ENCODE measurements at places on chromosomes 2 and 18.

DNA sequence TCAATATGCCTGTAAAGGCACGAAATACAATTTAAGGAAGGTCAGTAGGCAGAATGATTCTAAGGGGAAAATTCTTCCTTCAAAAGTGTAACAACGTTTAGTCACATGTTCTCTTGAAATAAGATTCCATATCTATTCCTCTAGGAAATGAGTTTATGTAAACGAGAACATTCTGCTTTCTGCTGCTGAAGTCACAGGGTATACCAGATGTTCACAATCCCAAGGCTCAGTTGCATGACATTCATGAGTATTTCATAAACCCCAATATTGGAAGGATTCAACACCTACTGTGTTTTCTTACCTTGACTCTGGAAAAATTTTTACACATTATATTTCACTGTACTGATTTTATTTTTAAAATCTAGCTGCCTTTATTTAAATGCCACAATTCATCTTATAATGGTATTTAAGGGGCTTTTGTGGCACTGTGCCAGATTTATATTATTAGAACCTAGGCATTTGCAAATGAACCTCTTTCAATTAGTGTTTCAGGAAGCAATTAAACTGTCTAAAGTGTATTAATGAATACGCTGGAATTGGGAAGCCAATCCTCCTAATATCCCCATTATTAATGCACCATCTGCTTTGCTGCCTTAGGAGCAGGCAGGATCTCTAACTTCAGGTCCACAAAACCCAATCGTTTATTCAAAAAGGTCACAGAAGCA, 542.6 kb upstream of the KLHL29 start:
- no peak for DNase-seq

GRCh38 chr2:209768557-209768956, 3.1 kb upstream of the UNC80 start:
- no peak for DNase-seq

DNA sequence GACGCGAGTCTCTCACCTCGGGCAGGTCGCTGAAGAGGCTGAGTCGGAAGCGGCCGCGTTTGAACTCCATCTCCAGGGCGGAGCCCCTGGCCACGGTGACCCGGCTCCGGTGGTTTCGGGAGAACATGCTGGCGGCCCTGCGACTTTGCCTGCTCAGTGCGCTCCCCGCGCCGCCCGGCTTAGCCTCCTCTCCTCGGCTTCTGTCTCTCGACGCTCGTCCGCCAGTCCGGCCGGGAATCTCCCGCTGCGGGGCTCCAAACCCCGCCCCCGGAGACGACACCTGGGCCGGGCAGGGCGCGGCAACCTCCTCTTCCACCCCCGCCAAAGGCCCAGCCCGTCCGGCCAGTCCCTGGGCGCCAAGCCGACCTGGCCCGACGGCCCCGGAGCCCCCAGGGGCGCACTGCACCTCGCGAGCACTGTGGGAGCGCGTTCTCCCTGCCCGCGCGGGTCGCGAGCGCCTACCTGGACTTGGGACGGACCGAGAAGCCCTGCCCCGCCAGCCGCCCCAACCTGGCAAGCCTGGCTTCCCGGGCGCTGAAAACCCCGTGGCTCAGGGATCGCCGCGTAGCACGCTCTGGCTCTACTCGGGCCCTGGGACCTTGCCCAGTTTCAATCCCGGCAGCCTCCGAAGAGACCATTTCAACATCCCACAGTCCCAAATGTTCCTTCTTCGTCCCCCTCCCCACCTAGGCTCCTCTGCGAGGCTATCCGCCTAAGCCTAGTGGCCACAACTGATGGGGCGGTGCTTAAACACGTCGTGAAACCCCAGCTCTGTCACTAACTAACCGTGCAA, at the start of gene RTKN:
Gene RTKN (minus strand): TSS at position 248 of the 793 bp plus-strand sequence. CDS start 121 bp downstream, at position 127.
- no peak for DNase-seq

- DNase-seq: no peak
Observed at GRCh38 chr2:9889812-9890261, 46.6 kb downstream of the TAF1B start.

- DNase-seq: no peak
Observed at GRCh38 chr2:191617575-191617974, 60.4 kb upstream of the NABP1 start.

DNA sequence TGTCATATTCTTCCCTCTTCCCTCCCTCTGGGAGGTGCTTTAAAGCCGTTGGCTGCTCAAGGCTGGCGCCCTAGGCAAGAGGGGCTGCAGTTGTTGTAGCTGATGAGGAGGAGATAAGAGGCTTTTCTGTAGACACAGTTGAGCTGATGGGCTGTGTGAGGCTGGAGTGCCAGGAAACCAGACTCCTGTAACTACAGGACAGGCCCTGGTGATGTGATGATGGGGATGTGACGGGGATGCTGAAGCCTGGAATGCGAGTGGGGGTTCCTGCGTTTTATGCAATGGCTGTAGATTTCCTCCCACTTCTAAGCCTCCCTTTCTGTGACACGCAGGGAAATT, 5.7 kb upstream of the EFR3B start:
- DNase-seq: no peak

- no peak for DNase-seq
Observed at GRCh38 chr2:128686497-128686859, 367.8 kb upstream of the HS6ST1 start.

- no peak for DNase-seq
Observed at GRCh38 chr2:239421851-239422250, 21.0 kb upstream of the HDAC4 start.

- no peak for DNase-seq
Observed at GRCh38 chr18:9986156-9986930, 72.5 kb downstream of the VAPA start.

- peak; percentile 11 for DNase-seq
Observed at GRCh38 chr18:9617006-9617542, 2.7 kb upstream of the PPP4R1 start.

- DNase-seq: no peak
Observed at GRCh38 chr2:230042195-230042594, 26.5 kb downstream of the SLC16A14 start.

- DNase-seq: no peak
Observed at GRCh38 chr18:57052173-57052572, 94.7 kb upstream of the BOD1L2 start.

DNA sequence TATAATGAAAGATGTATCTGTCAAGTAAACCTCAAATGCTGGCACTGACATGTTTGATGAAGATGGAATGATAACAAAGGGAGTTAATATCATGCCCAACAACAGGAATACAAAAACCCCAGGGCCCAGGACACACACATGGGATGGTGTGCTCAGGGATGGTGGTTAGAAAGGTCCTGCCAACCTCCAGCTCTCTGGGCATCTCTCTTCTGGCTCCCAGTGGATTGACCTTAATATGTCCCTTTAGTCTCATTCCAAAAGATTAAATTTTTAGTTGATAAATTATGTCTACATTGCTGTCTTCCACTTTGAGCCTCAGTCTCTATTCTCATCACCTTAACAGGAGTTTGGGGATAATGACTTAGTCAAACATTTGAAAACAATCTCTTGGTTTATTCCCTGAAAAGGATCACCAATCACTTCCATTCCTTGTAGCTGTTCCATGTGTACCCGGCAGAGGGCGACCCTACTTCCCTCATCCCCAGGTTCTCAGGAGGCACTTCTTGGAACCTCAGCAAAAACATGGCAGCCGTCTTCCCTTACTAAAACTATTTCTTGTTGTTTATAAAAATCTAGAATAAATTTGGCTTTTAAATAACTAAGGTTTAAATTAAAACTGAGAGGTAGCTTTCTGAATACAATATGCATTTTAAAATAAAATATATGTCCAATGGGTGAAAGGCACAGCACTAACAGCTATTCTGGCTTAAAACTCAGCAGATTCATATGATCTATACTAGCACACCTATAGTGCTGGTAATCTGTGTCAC, 29.6 kb downstream of the MCEE start:
- peak; percentile 69 for DNase-seq

DNA sequence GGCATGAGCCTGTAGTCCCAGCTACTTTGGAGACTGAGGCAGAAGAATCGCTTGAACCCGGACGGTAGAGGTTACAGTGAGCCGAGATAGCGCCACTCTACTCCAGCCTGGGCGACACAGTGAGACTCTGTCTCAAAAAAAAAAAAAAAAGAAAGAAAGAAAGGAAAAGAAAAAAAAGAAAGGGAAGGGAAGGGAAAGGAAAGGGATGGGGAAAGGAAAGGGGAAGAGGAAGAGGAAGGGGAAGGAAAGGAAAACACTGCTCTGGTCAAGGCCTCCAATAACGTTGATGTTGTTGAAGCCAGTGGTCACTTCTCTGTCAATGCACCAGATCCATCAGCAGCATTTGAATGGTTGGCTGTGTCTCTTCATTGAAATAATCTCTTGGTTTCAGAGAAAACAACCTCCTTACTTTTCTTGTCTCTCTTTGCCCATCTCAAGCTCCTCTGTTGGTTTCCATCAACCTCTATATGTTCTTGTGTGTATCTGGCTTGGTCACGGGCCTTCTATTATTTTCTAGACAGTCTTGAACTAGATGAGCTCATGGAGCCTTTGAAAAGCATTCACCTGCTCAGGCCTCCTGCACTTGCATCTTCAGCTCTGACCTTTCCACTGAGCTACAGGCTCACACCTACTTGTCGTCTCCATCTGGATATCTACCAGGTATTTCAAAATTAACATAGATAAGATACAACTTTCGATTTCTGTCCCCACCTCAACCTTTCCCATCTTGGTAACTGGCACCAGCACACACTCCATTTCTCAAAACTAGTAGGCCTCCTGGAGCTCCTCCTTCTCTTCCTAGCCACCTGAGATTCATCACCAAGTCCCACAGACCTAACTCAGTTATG, 69.4 kb upstream of the LAPTM4A start:
- no peak for DNase-seq

DNA sequence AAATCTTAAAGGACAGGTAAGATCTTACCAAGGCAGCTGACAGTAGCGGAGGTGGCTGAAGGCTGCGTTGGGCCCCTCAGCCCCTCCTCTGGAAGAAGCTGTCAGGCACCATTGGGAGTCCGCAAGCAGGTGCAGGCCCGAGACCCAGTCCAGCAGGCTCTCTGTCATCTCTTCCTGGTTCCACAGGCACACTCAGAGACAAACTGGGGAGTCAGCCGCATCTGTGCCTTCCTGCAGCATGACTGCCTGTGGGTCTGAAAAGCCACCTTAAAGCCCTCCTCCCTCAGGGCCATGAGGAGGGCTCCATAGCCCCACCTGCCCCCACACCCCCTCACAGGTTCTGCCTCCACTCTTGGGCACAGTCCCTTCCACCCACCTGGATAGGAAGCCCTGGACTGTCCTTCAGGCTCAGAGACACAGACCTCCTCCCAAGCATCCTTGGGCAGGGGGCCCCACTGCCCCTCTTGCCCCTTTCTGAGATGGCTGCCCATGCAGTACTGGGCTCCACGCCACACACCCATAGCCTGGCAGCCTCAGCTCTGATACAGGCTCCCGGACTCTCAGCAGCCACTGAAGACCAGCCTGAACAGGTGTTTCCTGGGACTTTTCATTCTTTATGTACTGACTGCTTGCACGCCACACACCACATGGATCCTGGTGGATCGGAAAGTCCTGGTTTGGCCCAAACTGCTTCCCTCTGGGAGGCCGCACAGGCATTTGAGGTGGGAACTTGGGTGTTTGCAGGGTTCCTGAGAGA, 239.8 kb downstream of the SEPTIN10 start:
- DNase-seq: no peak

- no peak for DNase-seq
Observed at GRCh38 chr18:79354350-79354749, 41.4 kb upstream of the NFATC1 start.

Data from RPMI7951 (cell line).